Neuronal stem cell (in vitro differentiated cells): ENCODE measurements at places on chromosomes 1 and 21.

- no peaks in the 10 kb centered on the region for H3K4me1 ChIP-seq
- no peak overlapping the region for H3K27ac ChIP-seq
- H3K4me3 ChIP-seq = no peak overlapping the region
- no peak for DNase-seq
- no peaks in the 10 kb centered on the region for H3K36me3 ChIP-seq
These were observed 296.3 kb downstream of the NFIA start for GRCh38 chr1:61378494-61379180.

- no peak for DNase-seq
- no peaks in the 10 kb centered on the region for H3K4me1 ChIP-seq
- H3K4me3 ChIP-seq = no peak overlapping the region
- no peak overlapping the region for H3K27ac ChIP-seq
These were observed 90.0 kb downstream of the GPR88 start for GRCh38 chr1:100627936-100628335.

- no peaks in the 10 kb centered on the region for H3K27me3 ChIP-seq
- no peak overlapping the region for H3K27ac ChIP-seq
- DNase-seq = no peak
- no peak overlapping the region for H3K4me3 ChIP-seq
- no peaks in the 10 kb centered on the region for H3K36me3 ChIP-seq
These were observed 71.8 kb downstream of the DUSP10 start for GRCh38 chr1:221670081-221670480.

GRCh38 chr1:179053486-179053885 lies 27.8 kb downstream of the FAM20B start:
- H3K27ac ChIP-seq = no peak overlapping the region
- H3K4me3 ChIP-seq = no peak overlapping the region
- H3K36me3 ChIP-seq = peaks cover 46% of the 10 kb centered on the region
- H3K4me1 ChIP-seq = peaks cover 3% of the 10 kb centered on the region

DNA sequence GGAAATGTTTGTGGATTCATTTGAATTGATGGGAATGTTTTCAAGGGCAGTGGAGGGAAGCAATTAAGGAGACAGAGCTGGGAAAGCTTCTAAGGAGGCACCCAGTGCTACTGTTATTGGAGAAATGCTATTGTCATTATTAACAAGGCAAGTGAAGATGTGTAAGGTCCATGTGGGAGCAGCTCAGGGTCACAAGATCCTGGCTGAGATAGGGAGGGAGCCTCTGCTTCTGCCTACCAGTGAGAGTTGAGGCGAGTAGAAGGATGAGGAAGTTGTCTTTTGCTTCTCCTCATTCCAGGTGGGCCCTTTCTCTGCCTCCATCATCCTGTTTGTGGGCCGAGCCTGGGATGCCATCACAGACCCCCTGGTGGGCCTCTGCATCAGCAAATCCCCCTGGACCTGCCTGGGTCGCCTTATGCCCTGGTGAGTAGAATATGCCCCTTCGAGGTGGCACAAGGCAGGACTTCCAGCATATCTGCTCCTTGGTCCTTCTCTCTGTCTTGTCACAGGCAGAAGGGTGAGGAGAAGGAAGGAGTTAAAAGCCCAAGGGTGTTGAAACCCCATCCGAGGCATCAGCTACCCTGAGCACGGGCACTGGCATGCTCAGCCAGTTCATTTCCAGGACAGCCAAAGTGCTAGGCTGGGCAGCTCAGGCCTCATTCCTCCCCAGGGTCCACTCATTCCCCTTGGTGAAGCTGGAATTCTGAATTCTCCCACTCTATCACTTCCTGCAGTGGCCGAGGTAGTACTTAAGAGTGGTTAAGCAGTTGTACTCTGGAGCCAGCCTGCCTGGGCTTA lies 3.7 kb downstream of the MFSD2A start:
- H3K4me1 ChIP-seq = peaks cover 7% of the 10 kb centered on the region
- no peaks in the 10 kb centered on the region for H3K27me3 ChIP-seq
- H3K4me3 ChIP-seq = no peak overlapping the region
- no peaks in the 10 kb centered on the region for H3K36me3 ChIP-seq
- no peak overlapping the region for H3K27ac ChIP-seq
